ENCODE measurements at places on chromosomes 1 and 21.

GRCh38 chr1:113875714-113876113 lies 4.2 kb upstream of the PTPN22 start:
- no peak for DNase-seq

GRCh38 chr1:235286667-235287066 lies 41.3 kb downstream of the ARID4B start:
- DNase-seq, result no peak

GRCh38 chr1:19390901-19391595 lies 78.9 kb downstream of the SLC66A1 start:
- DNase-seq, result peak; percentile 49

GRCh38 chr1:14003552-14003951 lies 303.6 kb downstream of the PRDM2 start:
- DNase-seq, result no peak
